Hematopoietic multipotent progenitor cell treated with erythropoietin and hydrocortisone succinate and interleukin-3 and kit ligand, for 4 days (in vitro differentiated cells): ENCODE measurements at places on chromosomes 1 and 21.

DNA sequence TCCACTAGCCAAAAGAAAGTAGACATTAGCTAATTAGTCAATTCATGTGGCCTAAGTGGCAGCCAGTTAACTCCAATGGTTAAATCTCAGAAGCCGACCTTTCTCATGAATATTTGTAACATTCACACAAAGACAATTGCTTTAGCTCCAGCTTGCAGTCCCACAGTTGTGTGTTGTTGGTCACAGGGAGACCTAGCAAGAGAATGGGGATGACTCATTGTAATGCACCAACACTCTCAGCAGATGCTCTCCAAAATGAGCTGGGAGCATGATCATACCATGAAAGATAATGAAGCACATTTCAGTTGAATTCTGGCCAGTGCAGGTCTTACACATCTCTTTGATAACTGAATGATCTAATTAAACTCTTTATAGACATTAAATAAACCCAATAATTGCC lies 160.4 kb downstream of the HLX start:
- peak; percentile 44 for DNase-seq

- DNase-seq: peak; percentile 98
Measured at GRCh38 chr21:33491373-33492102, at the start of gene DNAJC28. Gene DNAJC28, minus strand, starts transcription at chr21:33491716. Its CDS starts 2,323 bp downstream, at chr21:33489393.

GRCh38 chr1:228917755-228918154 lies 182.5 kb downstream of the RHOU start:
- no peak for DNase-seq

- no peak for DNase-seq
Measured at GRCh38 chr1:98458511-98459485, 202.7 kb upstream of the SNX7 start.

DNA sequence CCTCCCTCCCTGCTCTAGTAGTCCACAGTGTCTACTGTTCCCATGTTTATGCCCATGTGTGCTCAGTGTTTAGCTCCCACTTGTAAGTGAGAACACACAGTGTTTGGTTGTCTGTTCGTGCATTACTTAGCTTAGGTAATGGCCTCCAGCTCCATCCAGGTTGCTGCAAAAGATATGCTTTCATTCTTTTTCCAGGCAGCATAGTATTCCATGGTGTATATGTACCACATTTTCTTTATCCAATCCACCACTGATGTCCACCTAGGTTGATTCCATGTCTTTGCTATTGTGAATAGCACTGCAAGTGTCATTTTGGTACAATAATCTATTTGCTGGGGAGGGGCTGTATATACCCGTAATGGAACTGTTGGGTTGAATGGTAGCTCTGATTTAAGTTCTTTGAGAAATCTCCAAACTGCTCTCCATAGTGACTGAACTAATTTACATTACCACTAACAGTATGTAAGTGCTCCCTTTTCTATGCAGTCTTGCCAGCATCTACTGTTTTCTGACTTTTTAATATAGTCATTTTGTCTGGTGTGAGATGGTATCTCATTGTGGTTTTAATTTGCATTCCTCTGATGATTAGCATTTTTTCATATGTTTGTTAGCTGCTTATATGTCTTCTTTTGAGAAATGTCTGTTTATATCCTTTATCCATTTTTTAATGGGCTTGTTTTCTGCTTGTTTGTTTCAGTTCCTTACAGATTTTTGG lies 191.9 kb upstream of the DMRTA2 start:
- DNase-seq: peak; percentile 6

DNA sequence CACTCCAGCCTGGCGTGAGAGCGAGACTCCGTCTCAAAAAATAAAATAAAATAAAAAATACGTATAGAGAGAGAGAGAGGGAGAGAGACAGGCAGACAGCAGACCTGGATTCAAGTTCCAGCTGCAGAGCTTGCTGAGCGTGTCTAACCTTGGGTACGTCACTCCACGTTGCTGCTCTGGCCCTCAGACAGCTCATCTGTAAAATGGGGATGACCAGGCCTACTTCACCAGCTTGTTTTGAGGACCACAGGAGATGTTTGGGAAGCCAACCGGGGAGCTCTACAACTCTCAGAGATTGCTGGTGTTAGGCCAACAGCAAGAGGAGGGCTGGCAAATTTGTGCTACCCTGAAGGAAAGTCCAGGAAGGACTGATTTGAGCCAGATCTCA lies 499 bp upstream of the TRAF5 start:
- no peak for DNase-seq

GRCh38 chr1:78054972-78055371 lies 9.2 kb downstream of the GIPC2 start:
- DNase-seq: no peak

DNA sequence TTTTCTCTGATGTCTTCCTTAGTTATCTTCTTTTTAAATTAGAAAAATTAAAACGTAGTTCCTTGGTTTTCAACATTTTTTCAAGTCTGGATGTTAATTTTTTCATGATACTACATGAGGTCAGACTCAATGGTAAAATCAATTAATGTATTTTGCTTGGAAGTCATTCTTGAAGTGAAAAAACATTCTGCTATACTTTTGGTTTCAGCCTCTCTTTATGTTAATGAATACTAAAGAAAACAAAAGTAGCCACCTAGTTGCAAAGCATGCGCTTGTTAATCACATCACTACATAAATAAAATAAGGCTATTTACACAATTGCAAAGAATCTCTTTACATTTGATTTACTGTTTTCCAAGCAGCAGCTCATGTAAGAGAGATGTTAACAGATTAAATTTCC lies 170.4 kb downstream of the LIPI start:
- no peak for DNase-seq

DNA sequence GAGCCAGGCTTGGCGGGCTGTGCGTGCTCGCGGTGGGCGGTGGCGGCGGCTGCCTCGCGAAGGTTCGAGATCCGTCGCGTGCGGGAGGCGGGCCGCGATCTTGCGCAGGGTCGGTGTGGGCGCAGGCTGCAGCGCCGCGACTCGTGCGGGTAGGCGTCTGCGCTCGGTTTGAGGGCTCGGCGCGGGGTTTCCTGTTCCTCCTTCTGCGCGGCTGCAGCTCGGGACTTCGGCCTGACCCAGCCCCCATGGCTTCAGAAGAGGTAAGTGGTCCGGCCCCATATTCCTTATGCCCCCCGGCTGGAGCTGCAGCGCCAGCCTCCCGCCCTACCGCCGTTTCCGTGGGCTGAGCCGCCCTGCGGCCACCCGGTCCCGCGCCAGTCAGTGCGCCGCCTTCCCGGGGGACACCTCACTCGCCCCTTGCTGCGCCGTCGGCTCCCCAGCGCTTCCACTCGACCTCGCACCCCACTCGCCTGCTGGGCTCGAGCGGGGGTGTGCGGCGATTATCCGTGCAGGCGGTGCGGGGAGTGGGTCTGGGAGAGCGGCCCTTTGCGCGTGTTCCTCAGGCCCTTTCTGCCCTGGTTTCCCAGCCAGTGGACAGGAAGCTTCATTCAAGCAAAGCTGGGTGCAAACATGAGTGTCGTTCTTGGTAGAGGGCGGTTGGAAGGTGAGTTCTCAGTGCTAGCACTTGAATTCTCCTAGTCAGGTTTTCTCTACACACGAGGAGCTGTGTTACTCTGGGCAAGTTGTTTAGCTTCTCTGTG lies at the start of gene CACYBP:
CACYBP (plus strand) TSS at position 12 of the 761 bp plus-strand sequence; CDS start at position 246, 234 bp downstream.
- peak; percentile 57 for DNase-seq

- DNase-seq: peak; percentile 96
Measured at GRCh38 chr1:44405031-44405797, at the start of gene RNF220. Gene RNF220, plus strand, starts transcription at chr1:44405255.

DNA sequence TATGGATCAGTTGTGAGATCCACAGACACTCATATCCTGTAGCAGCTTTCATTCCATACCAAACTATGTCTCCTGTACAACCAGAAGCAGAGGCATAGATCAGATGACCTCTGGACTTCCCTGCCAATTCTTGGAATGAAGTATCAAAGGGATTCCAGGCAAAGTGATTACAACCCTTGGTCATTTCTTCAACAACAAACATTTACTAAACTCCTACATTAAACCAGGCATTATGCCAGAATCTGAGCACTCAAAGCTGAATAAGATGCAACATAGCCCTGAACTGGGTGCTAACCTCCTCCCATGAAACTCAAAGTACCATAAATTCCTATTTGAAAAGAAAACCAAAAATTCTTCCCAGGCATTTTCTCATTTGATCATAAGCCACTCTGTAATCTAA lies 121.2 kb upstream of the SGIP1 start:
- no peak for DNase-seq

- DNase-seq: peak; percentile 70
Measured at GRCh38 chr1:196723325-196724185, 51.1 kb upstream of the CFHR3 start.

DNA sequence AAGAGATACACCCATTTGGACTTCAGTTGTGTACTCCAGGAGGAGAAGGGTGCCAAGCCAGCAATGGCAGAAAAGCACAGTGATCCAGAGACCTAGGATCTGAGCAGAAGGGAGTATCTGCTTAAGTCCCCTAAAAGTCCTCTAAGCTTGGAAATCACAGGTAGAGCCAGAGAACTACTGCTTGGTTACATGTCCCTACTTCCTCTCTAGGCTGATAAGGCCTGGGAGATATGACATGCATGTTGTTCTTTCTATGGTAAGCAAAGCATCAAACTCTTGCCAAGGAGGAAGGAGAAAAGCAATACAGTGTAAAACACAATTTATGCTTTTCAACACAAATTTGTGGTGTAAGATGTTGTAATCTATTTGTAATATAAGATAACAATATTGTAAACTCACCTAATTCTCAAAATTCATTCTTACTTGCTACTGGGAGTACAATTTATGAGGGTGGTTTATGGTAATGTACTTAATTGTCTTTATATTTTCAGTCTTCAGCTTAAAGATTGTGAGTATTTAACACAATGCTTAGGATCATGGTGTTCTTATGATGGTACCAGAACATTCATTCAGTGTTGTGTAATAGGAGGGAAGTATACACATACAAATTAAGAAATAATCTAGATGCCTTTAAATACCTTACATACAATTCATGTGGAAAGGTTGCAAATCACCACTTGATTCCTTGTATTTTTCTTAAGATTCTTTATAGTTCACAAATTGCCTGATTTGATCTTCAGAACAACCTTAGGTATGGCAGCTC lies 49.1 kb upstream of the GNG12 start:
- DNase-seq: no peak

DNA sequence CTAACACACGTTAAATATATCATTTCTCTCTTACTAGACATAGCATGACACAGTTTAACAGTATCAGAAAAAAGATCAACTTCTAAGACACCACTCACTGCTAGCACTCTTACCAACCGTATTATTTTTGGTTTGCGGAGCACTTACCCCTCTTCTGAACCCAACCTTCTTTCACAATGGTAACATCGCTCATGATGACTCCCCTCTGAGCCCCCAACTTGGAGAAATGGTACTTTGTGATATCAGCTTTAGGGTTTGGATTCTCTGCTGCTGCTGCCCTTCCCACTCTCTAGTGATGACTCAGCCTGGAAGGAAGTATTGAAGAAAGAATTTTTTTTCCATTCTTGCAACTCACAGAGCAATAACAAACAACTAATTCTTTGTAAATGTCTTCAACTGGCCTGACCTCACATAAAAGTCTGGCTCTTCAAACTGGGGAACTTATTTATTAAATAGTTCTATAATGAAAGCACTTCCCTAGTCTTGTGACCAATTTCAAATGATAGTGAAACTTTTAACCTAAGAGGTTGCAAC lies 7.0 kb downstream of the AKT3 start:
- DNase-seq: peak; percentile 56

- peak; percentile 64 for DNase-seq
Measured at GRCh38 chr1:6459850-6460265, 6.1 kb downstream of the TNFRSF25 start.

DNA sequence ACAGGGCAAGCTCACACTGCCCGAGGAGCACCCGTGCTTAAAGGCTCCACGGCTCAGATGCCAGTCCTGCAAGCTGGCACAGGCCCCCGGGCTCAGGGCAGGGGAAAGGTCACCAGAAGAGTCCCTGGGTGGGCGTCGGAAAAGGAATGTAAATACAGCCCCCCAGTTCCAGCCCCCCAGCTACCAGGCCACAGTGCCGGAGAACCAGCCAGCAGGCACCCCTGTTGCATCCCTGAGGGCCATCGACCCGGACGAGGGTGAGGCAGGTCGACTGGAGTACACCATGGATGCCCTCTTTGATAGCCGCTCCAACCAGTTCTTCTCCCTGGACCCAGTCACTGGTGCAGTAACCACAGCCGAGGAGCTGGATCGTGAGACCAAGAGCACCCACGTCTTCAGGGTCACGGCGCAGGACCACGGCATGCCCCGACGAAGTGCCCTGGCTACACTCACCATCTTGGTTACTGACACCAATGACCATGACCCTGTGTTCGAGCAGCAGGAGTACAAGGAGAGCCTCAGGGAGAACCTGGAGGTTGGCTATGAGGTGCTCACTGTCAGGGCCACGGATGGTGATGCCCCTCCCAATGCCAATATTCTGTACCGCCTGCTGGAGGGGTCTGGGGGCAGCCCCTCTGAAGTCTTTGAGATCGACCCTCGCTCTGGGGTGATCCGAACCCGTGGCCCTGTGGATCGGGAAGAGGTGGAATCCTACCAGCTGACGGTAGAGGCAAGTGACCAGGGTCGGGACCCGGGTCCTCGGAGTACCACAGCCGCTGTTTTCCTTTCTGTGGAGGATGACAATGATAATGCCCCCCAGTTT lies 1.3 kb downstream of the CELSR2 start:
- no peak for DNase-seq

- DNase-seq: no peak
Measured at GRCh38 chr1:229334269-229334668, 8.6 kb downstream of the CCSAP start.

GRCh38 chr1:46342084-46342656 lies 1.6 kb downstream of the NSUN4 start:
- DNase-seq: peak; percentile 75

- DNase-seq: no peak
Measured at GRCh38 chr1:164163289-164163849, 395.6 kb upstream of the PBX1 start.

- DNase-seq: no peak
Measured at GRCh38 chr21:15604413-15604812, 125.4 kb upstream of the USP25 start.

DNA sequence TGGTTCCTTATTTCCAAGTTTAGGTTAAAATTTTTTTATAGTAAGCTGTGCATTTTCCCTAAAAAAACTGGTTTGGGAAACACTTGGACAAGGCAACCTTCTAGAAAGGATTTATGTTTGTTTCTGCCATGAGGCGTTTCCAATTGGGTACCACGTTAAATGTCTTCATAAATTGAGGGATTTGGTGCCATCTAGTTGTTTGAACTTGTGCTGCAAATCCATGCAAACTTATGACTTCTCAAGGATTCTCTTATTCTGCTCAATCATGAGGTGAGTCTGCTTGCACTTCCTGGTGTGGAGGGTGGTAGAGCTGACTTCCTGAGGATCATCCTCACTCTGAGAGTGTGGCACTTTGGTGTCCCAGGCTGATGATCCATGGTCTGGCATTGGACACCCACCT lies 123.3 kb downstream of the PCNX2 start:
- DNase-seq: peak; percentile 64

DNA sequence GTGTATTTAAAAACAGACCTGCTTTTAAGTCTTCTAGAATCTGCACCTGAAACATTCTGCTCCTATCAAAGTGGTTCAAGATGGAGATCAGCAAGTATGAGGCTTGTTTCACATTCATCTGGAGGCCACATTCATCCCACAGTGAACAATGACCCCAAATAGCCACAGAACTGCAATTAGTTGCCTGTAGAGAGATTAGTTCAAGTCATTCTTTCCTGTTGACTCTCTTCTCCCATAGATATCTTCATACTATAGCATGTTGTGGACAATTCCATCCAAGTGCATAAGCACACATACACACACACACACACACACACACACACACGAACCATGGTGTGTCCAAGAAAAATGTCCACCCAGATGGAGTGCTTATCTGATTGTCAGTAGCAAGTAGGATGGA lies 101.7 kb upstream of the FGGY start:
- DNase-seq: no peak

GRCh38 chr1:244653439-244654107 lies 647 bp downstream of the DESI2 start:
- DNase-seq: peak; percentile 37
